ENCODE measurements at places on chromosomes 1 and 21.

DNA sequence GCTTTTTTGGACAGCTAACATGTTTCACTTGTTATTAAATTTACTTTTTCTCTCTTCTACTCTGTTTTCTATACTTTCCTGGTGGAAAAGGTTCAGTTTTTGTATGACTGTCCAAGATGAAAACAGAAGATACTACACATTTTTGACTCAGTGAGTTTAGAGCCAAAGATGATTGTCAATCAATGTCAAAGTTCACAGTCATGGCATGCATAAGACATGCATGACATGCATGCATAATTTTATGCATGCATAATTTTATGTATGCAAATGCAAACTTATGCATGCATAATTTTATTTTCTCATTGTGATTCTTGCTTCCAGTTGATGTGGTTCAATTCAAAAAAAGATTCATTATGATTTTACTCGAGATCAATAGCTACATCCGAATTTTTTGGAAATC, 48.1 kb upstream of the TMPRSS15 start:
- no peak for DNase-seq

DNA sequence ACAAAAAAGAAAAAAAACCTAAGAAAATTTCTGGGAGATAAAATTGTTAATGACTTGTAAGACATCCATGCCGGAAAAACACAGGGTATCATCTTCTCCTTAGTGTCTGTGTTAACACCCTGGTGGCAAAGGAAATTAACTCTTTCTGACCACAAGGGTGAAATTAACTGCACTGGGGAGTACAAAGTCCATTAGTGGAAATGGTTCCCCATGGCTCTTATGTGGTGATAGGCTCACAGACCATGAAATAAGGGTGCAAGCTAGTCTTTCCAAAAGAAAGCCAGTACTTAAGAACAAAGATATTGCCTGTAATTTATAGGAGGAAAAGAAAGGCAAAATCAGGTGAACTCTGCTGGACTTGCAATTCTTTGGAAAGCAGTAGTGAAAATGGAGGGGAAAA, 185.4 kb downstream of the LRRIQ3 start:
- no peak for DNase-seq

- DNase-seq = peak; percentile 34
These were observed 569 bp downstream of the RCAN3 start for GRCh38 chr1:24503059-24503751.

DNA sequence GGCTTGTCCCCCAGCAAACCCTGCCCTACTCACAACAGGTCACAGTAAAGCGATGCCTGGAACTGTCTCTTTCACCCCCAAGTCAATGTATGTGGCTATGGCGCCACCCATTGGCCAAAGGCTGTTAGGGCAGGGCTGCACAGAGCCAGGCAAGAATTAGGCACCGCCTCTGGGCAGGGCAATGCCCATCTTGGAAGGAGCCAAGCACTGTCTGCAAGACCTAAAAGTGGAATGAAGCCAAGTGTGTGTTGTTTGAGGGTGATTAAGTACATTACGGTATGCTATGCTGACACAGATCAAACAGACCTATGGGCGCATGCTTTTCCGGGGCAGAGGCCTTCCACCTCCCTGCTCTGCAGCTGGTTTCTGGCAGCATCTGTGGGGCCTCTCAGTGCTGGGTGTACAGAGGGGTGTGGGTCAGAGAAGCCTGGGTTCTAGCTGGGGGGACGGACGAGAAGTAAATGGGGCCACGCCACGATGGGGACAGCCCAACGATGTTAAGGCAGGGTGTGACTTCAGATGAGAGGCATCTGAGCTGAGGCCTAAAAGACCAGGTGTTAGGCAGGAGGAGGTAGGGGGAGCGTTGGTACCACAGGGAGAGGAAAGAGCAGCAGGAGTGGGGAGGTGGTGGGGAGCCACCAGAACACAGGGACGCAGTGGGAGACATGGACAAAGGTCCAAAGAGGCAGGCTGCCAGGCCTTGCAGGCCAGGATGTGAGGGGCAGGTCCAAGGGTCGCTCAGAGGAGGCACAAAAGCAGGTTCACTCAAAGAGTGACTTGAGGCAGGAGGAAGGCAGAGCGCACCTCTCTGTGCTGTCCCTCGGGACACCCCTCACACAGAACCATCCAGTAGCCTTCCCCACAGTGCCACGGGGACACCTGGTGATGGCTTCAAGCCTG, 49.8 kb downstream of the ACOT7 start:
- DNase-seq = peak; percentile 79

DNA sequence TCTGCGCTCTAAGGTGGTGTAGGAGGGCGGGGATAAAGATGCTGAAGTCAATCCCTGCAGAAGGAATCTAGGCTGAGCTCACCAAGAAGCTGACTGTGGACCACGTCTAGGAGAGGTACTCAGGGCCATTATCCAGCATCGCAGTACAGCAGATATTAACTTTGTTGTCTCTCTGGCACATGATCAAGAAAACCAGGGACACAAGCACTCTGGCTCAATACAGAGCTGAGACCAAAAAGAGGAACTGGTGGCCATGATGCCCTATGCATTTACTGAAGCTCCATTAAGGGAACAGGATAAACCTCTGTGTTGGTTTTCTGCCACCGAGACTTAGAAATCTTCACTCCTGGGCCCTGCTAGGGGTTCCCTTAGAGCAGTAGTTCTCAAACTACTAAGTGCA, 38.0 kb upstream of the ANGPTL7 start:
- DNase-seq = no peak

- no peak for DNase-seq
These were observed 678.1 kb upstream of the CXADR start for GRCh38 chr21:16834791-16835190.

GRCh38 chr1:63937461-63938022, 163.7 kb downstream of the ROR1 start:
- no peak for DNase-seq

DNA sequence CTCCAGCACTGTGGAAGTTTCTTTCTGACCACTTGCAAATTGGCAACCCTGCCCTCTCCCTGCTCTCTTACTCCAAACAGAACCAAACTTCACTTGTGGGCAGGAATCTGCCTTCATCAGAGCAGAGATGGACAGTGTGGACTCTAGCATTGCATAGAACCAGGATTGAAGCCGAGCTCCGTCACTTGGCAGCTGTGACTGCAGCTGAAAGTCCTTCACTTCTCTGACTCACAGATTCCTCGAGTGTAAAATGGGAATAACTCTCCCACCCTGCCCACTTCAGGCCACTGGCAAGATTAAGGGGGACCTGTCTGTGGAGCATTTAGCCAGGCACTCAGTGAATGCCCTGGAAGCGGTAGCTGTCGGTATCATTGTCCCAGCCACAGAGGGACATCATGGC, 75.7 kb upstream of the ZBTB40 start:
- DNase-seq = no peak

GRCh38 chr1:167528057-167528728, 9.9 kb upstream of the CD247 start:
- DNase-seq = no peak

DNA sequence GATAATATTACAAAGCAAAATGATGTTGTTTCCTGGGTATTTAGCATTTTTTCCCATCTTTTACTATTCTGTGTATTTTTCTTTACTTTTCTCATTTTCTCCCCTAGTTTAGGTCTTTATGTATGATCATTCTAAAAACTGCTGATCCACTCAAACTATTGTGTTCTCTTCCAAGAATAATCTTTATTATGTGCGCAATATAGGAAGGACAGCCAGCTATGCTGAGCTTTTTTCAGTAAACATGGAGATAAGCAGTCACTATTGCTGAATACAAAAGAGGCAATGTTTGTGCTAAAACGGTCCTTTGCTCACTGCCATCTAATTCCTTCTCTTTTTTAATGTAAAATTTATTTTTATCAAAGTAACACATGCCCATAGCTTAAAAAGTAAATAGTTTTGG, 6.7 kb upstream of the PTBP2 start:
- DNase-seq = no peak

GRCh38 chr21:41763996-41764395, 2.9 kb downstream of the RIPK4 start:
- DNase-seq = no peak

DNA sequence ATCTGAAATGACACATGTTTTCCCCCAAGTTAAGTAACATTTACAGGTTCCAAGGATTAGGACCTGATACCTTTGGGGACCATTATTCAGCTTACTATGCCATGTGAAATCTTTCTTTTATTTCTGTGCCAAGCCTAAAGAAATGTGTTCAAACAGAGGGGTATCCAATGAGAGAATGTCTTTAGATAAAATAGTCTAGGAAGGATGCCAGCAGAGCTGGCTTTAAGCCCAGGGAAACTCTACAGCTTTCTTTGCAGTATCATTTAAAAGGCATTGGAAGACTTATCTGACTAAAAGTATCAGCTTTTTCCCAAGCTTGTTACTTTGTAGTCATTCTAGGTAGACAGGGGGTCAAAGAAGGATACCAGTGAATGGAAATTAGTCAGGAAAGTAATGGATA, 860.4 kb downstream of the PLA2G4A start:
- no peak for DNase-seq

DNA sequence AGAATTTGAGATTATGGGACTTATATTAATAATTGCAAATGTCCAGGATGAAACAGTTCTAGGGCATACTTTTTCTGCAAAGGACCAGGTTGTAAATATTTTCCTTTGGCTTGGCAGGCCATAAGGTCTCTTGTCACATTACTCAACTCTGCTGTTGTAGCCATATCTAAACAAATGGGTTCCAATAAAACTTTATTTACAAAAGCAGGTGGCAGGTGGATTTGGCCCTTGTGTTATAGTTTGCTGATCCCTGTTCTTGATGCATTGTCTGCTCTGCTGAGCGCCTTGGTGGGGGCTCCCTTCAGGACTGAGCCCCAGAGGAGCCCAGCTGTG, 258.5 kb downstream of the FOXD2 start:
- DNase-seq = no peak

DNA sequence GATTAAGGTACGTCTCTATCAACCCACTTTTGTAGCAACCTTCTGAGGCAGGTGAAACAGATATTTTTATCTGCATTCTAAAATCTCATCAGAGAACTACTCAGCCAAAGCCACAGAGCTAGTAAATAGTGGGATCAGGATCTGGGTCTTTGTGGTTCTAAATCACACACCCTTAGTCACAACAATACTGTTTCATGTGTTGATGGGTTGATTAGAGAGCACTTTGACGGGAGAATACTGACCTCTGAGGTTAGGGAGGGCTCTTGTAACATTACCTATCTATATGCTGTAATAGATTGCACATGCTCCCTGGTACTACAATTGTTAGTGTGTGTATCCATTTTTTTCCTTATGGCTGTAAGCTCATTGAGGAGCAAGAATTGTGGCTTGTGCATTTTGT, 45.5 kb upstream of the CCDC190 start:
- no peak for DNase-seq

- DNase-seq = peak; percentile 55
These were observed 283.4 kb downstream of the ASTN1 start for GRCh38 chr1:176880955-176881595.
